Calu3 (cell line): ENCODE measurements at places on chromosomes 3 and 15. TPM values are rescaled to one million over a fixed set of nuclear protein-coding genes. Genes with fewer than 3 reads are reported as not detected.

GTF2A2 gene
- total RNA-seq: 72.8 and 93.7 TPM in 2 replicates

DNA sequence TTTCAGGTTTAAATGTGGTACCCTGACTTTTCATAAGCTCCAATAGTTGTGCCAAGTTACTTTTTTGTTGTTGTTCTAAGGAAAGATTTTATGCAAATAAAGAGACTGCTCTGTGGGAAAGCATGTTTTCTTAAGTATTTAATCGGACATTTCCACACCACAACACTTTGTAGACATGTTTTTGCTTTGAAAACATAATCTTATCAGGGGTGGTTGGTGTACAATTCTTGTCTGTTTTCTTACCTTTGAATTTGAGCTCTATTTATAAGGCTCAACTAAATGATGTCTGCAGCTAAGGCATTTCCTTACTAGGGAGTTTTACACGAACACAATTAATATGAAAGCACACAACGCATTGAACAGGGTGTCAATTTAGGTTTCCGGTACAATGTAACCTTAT lies 81.5 kb upstream of the CDIN1 start:
- H3K4me1 ChIP-seq: peaks cover 15% of the 10 kb centered on the region
- no peak for DNase-seq
- H3K4me3 ChIP-seq: no peak overlapping the region
- no peak overlapping the region for H3K27ac ChIP-seq
- H3K27me3 ChIP-seq: no peaks in the 10 kb centered on the region

DNA sequence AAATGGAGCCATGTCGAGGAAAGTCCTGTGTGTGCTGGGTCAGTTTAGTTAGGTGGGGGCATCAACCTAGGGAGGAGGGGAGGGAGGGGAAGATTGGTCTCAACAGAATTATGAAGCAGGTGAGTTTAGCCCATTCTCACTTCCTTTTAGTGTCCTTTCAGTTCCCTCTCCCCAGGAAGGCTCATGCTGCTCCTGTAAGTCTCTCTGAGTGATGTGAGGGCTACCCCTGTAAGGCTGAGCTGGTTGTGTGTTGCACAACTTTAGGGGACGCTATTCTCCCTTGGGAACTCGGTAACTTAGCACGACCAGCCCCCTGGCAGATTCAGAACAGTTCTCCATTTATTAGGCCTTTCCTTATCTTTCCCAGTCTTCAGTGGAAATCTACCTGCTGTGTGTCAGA lies 21.2 kb downstream of the IL5RA start:
- H3K4me1 ChIP-seq: no peaks in the 10 kb centered on the region
- H3K4me3 ChIP-seq: no peak overlapping the region
- no peak overlapping the region for H3K27ac ChIP-seq
- DNase-seq: no peak
- no peaks in the 10 kb centered on the region for H3K36me3 ChIP-seq
- H3K27me3 ChIP-seq: no peaks in the 10 kb centered on the region

DNA sequence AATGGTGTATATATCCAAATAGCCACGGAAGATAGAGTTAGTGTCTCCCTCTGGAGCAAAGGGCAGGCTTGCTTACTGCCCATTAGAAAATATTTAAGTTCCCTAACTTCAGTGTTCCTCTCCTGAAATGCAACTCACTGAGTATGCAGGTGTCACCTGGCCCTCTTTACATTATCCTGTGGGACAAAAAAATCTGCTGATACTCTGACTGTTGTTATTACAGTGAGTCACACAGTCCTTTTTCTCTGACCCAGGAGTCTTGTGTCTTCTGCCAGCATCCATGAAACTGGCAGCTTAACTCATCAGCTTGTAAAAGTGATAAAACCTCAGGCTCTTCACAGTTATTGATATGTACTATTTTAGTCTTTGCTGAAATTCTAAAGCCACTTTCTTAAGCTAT lies 42.2 kb upstream of the RASGRF1 start:
- H3K27ac ChIP-seq: no peak overlapping the region
- H3K4me1 ChIP-seq: no peaks in the 10 kb centered on the region

NSUN3 gene
- total RNA-seq: 10.1 and 13.6 TPM in 2 replicates

GRCh38 chr3:81723732-81724313 lies 37.6 kb downstream of the GBE1 start:
- H3K4me1 ChIP-seq: peaks cover 8% of the 10 kb centered on the region
- no peaks in the 10 kb centered on the region for H3K27me3 ChIP-seq
- H3K4me3 ChIP-seq: no peak overlapping the region
- no peak for DNase-seq

DNA sequence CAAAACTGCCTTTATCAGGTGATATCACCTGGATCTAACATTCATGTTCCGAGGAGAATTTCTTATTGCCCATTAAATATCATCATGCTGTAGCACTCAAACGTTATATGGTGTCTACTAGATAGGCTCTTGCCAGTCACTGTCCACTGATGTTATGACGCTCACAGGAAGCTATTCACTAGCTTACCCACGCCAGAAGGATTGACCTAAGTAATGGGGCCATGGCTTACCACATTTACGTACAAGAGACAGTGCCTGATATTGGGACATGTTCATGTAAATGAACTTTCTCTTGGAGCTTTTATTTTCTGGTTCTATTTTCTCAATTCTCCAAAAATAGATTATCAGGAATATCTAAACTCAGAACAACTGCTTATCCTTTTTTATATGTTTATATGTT lies 91.7 kb upstream of the NAALADL2 start:
- peaks cover 10% of the 10 kb centered on the region for H3K4me1 ChIP-seq
- H3K36me3 ChIP-seq: no peaks in the 10 kb centered on the region
- no peak overlapping the region for H3K4me3 ChIP-seq
- no peaks in the 10 kb centered on the region for H3K27me3 ChIP-seq
- DNase-seq: no peak
- peak overlapping the region; percentile 63 for H3K27ac ChIP-seq

CPLX3 gene
- total RNA-seq: 0.21 and 0.29 TPM in 2 replicates

GRCh38 chr15:101052681-101053121 lies 133.5 kb downstream of the LRRK1 start:
- H3K27me3 ChIP-seq: no peaks in the 10 kb centered on the region
- H3K4me1 ChIP-seq: no peaks in the 10 kb centered on the region
- H3K27ac ChIP-seq: no peak overlapping the region
- no peak overlapping the region for H3K4me3 ChIP-seq

- peak within 1 kb of the TSS; percentile 23 for H3K27ac ChIP-seq
- peaks cover 18% of the 10 kb centered on the region for H3K36me3 ChIP-seq
- DNase-seq: peak; percentile 89
- H3K4me1 ChIP-seq: peaks cover 36% of the 10 kb centered on the region
- peak within 1 kb of the TSS; percentile 66 for H3K4me3 ChIP-seq
- H3K27me3 ChIP-seq: no peaks in the 10 kb centered on the region
Measured at GRCh38 chr3:185253645-185254410, at the start of gene EHHADH. TSS of gene EHHADH (minus strand) at chr3:185254049. CDS start at chr3:185254022, 27 bp downstream.

GRCh38 chr3:97647441-97647982 lies 117.0 kb upstream of the ARL6 start:
- no peak for DNase-seq
- no peaks in the 10 kb centered on the region for H3K27me3 ChIP-seq
- no peak overlapping the region for H3K27ac ChIP-seq
- H3K4me3 ChIP-seq: no peak overlapping the region

- no peaks in the 10 kb centered on the region for H3K27me3 ChIP-seq
- no peak for DNase-seq
- no peak overlapping the region for H3K4me3 ChIP-seq
- no peaks in the 10 kb centered on the region for H3K4me1 ChIP-seq
Measured at GRCh38 chr15:25705433-25706115, 157.6 kb downstream of the ATP10A start.

DNA sequence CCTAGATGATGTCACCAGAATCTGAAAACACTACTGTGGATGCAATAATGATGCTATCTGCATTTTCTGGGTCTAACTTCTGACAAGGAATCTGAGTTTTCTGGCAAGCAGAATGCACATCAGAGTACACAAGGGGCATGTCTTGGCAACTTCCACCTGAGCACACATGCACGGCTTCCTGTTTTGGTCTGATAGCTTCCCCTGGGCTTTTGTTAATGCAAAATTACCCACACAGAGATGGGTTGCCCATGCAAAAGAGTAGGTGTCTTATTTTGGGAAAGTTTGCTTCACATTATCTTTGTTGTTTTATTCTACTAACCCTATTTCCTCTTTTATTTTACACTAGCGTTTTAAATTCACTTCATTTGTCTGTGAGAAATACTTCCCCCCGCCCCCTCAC lies 74.2 kb upstream of the SATB1 start:
- H3K4me1 ChIP-seq: peaks cover 9% of the 10 kb centered on the region
- no peak overlapping the region for H3K4me3 ChIP-seq
- H3K27me3 ChIP-seq: no peaks in the 10 kb centered on the region
- H3K27ac ChIP-seq: no peak overlapping the region
- no peaks in the 10 kb centered on the region for H3K36me3 ChIP-seq

CYP1A1 gene
- total RNA-seq: 3.0 and 3.4 TPM in 2 replicates

CATSPER2 gene
- 2.1 and 4.0 TPM in 2 replicates for total RNA-seq

- H3K27me3 ChIP-seq: peaks cover 65% of the 10 kb centered on the region
- DNase-seq: no peak
- no peak overlapping the region for H3K27ac ChIP-seq
- no peaks in the 10 kb centered on the region for H3K36me3 ChIP-seq
- H3K4me3 ChIP-seq: no peak overlapping the region
Measured at GRCh38 chr15:79494963-79495755, 63.0 kb downstream of the MINAR1 start.

DNA sequence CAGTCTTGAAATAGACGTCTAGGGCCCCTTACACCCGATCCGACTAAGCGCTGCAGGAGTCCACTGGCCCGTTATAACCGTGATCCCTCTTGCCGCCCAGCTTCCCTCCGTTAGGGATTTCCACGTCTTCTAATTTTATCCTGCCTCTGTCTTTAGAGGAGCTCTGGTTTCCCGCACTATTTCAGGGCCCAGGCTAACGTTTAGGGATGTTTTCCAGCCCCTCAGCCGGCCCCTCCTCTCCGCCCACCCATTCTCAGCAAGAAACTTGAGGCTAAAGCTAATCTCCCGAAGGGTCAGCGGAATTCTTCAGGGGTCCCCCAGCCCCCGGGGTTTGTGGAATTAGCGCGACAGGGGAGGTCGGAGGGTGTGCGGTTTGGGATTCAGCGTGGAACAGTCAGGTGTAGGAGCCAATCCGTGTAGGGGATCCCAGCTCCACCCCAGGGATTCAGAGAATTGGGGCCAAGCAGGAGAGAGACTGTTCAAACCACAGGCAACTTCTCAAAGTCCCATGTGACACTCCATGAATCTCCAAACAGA lies 1.6 kb downstream of the PTX3 start:
- H3K27ac ChIP-seq: peak overlapping the region; percentile 33
- H3K4me1 ChIP-seq: peaks cover 18% of the 10 kb centered on the region
- no peaks in the 10 kb centered on the region for H3K27me3 ChIP-seq
- peak overlapping the region; percentile 69 for H3K4me3 ChIP-seq
- DNase-seq: peak; percentile 13

DTWD1 gene
- total RNA-seq: 21.4 and 23.1 TPM in 2 replicates

SMCO1 gene
- total RNA-seq: not detected in 2 replicates

GRCh38 chr15:76502678-76503077 lies 166.1 kb downstream of the ISL2 start:
- no peak overlapping the region for H3K4me3 ChIP-seq
- no peak for DNase-seq
- H3K4me1 ChIP-seq: no peaks in the 10 kb centered on the region

RYR3 gene
- not detected in 2 replicates for total RNA-seq

- no peak for DNase-seq
- H3K4me3 ChIP-seq: no peak overlapping the region
- H3K27me3 ChIP-seq: no peaks in the 10 kb centered on the region
- H3K36me3 ChIP-seq: peaks cover 34% of the 10 kb centered on the region
Measured at GRCh38 chr3:171813897-171814460, 3.7 kb upstream of the PLD1 start.

DNA sequence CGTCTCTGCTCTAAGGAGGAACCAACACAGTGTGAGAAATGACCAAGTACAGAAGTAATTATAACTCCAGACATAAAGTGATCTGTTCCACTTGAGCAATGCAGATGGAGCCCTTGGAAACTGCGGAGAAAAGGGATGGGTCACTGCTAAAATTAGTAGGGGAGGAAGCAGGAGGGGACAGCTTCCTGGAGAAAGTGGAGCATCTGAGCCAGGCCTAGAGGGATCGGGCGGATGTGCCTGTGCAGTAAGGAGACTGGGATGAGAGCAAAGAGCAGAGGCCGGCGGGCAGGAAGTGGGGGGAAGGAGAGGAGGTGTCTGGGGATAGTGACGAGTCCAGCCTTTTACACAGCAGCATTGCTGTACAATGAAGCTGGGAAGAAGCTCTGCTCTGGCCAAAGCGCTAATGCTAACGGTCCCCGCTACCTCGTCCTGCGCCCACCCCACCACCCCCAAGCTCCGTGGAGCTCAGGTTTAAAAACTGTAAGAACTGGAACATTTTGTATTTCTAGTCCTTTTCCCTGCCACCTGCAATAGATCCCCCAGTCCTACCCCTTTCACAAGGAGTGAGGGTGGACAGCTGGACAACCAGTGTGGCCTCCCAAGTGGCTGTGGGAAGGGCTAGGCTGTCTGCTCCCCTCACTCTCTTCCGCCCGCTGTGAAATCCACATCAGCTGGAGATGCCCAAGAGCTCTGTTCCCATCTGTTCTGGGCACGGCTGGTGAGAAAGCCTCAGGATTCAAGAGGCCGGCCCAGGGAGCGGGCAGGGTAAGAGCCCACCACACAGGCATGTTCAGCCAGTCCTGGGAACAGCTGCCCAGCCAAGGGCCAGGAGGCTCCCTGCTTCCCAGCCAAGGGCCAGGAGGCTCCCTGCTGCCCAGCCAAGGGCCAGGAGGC lies 53.0 kb upstream of the HES1 start:
- H3K4me1 ChIP-seq: peaks cover 43% of the 10 kb centered on the region
- no peak for DNase-seq
- no peaks in the 10 kb centered on the region for H3K36me3 ChIP-seq
- H3K27me3 ChIP-seq: no peaks in the 10 kb centered on the region
- no peak overlapping the region for H3K27ac ChIP-seq

DNA sequence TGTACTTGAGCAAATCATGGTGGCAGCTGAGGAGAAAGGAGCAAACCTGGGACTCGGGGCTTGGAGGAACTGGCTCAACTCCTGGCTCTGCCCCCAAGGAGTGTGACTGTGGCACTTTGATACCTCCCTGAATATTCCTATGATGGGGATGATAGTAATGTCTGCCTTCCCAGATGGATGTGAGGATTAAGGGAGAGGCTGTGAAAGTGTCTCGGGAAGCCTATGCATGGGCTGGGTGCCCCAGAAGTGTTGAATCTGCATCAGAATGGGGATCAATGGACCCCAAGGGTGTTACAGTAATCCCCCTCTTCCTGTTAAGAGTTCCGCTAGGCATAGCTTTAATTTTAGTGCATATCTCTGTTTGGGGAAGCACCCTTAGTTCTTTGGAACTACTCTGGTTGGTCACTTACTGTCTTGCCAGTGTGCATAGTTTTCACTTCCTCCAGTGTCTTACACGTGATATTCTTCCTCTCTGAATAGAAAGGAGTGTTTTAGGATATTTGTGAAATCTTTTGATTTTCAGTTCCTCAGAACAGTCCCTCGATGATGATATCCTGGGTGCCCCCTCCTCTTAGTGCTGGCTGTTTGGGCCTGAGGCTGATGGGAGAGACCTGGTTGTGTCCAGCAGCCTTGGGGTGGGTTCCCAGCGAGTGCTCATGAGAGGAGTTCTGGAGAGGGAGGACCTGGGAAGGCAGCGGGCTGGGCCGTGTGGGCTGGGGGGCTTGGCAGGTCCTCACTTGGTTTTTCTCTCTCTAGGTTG lies 97.5 kb downstream of the CHDH start:
- no peak overlapping the region for H3K27ac ChIP-seq
- peaks cover 22% of the 10 kb centered on the region for H3K36me3 ChIP-seq
- H3K4me1 ChIP-seq: no peaks in the 10 kb centered on the region
- H3K4me3 ChIP-seq: no peak overlapping the region
- H3K27me3 ChIP-seq: no peaks in the 10 kb centered on the region
